ENCODE measurements at places on chromosomes 4 and X. TPM values are rescaled to one million over a fixed set of nuclear protein-coding genes. Genes with fewer than 3 reads are reported as not detected.

- no peak for DNase-seq
Measured at GRCh38 chrX:50068285-50068563, 132.6 kb downstream of the AKAP4 start.

- DNase-seq = no peak
Measured at GRCh38 chrX:39161611-39162255, 360.5 kb downstream of the MID1IP1 start.

- DNase-seq = no peak
Measured at GRCh38 chr4:128298852-128299251, 11.2 kb upstream of the PGRMC2 start.

DNA sequence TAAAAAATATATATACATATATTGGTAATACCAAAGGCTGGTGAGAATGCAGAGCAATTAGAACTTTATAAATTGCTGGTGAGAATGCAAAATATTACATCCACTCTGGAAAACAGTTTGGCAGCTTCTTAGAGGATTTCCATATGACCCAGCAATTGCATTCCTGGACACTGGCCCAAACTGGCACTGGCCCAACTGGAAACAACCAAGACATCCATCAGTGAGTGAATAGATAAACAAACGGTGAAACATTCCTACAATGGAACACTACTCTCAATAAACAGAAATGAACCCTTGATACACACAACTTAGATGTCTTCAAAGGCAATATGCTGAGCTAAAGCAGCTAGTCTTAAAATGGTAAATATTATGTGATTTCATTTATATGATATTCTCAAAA is 524.2 kb downstream of the IQCM start:
- DNase-seq = no peak

DNA sequence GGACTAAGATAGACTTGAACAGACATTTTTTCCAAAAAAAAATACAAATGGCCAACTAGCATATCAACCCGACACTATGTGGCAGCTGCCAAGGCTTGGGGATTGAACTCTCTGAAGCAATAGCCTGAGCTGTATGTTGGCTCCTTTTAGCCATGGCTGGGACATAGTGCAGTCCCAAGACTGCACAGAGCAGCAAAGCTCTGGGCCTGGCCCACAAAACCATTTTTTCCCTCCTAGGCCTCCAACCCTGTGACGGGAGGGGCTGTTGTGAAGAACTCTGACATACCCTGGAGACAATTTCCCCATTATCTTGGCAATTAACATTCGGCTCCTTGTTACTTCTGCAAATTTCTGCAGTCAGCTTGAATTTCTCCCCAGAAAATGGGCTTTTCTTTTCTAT is 50.1 kb downstream of the CISD2 start:
- no peak for DNase-seq

DNA sequence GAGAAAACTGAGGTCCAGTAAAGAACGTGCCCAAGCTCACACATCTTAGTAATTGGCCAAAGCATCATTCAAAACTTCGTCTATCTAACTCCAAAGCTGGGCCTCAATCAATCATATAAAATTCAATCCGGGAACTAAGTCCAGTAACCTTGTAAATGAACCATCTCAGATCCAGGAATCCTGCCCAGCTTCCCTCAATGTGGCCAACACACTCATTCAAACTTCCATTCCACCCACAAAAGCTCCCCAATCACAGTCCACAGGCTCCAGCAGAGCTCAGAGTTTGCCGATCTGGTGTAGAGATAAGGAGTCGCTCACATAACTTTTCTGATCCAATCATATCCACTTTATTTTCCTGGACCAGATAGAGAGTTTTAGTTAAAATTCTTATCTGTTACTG is 144.8 kb downstream of the SPATA18 start:
- DNase-seq = no peak

Gene CXCL1
- total RNA-seq = 1.9 TPM

- DNase-seq = no peak
Measured at GRCh38 chr4:54687887-54688841, 30.4 kb downstream of the KIT start.

DNA sequence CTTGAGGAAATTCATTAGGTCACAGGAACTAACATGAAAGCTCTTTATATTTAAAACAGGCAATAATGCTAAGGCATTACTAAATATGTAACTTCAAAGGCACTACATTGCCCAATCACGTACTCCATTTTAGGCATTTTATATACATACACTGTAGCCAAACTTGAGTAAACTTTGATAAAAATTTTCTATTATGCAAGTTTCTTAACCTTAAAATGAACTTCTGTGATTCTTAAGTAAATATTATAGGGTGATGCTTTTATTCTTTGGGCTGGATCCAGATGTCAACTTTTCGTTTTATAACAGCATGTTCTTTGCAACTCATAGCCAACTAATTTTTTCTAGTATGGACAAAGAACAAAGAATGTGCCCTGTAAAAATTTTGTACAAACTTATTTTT is 28.3 kb upstream of the MAP9 start:
- no peak for DNase-seq

DNA sequence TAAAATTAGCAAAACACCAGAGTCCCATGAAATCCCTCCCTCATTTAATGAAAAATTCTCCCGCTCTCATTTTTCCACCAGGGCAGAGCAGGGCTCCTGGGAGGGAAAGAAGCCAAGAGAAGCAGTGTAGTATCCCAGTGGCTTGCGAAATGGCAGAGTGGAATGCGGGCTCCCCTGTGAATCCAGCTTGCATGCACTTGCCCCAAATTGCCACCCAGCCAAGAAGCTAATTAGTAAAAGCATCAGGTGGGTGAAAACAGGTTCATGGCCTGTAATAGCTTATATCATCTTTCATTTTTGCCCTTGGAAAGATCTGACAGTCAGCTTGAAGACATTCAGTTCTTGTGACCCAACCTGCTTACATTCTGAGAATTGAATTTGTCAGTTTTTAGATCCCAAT is 10.1 kb downstream of the AMOT start:
- no peak for DNase-seq

Gene PPP4R3C
- not detected for total RNA-seq

DNA sequence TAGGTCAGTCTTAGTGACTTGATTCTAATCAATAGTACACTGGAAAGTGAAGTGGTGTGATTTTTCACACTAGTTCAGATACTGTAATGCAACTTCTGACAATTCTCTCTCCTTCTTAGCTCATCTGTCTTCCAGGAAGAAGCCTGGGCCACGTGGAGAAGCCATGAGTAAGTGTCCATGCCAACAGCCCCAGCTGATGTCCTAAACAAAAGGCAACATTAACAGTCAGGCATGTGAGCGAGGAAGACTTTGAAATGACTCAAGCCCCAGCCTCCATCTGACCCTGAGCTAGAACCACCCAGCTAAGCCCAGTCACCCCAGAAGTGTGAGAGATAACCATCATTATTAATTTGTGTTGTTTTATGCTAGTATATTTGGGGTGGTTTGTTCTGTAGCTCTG is 115.7 kb upstream of the MAGEB16 start:
- DNase-seq = no peak

DNA sequence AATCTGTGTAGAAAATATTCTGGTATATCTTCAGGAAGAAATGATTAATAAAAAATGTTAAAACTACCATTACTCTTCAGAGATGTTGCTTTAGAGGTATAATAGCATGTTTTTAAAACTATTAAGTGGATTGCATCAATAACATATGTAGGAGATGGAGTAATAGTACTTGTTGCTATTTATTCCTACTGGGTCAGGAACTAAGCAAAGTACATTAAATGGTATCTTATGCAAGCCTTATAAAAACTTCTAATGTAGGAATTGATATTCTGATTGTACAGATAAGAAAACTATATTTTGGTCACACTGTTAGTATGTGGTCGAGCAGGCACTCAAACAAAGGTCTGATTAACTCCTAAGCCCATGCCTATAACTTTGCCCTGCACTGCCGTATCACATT is 31.4 kb upstream of the PDLIM5 start:
- DNase-seq = no peak

Gene FATE1
- total RNA-seq = 0.31 TPM

DNA sequence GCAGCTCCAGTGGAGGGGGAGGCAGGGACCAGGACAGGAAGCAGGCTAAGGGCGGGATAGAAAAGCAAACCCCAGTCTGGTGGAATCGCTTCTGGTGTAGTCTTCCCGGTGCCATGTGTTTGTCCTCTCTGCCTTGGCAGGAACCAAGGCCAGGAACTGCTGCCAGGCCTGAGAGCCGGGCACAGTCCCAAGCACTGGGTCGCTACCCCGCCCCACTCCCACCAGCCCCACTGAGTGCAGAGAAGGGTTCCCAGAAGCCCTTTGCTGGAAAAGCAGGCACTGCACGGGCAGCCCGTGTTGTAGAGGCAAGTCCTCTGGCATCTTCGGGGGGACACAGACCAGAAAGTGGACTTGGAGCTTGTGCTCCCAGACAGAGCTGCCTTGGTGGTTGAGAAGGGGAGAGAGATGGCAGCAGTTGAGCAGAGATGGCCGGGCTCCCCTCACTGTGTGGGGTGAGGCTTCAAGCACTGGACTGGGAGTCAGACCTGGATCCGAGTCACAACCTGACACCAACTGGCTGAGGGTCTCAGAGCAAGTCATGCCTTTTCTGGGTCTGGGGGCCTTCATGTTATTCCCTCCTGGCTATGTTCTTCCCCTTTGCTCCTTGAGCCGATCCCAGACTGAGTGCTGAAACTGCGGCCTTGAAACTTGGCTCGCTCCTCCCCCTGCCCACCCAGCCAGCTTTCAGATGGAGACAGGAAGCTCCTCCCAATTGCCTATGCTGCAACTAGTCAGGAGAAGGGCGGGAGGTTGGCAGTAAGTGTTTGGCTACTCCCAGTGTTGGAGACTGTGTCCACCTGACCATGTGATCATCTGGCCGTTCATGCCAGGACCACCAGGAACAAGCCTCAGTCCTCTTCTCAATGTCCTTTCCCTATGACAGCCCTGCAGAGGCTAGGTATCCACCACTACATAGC is 59.7 kb upstream of the MTM1 start:
- peak; percentile 48 for DNase-seq

DNA sequence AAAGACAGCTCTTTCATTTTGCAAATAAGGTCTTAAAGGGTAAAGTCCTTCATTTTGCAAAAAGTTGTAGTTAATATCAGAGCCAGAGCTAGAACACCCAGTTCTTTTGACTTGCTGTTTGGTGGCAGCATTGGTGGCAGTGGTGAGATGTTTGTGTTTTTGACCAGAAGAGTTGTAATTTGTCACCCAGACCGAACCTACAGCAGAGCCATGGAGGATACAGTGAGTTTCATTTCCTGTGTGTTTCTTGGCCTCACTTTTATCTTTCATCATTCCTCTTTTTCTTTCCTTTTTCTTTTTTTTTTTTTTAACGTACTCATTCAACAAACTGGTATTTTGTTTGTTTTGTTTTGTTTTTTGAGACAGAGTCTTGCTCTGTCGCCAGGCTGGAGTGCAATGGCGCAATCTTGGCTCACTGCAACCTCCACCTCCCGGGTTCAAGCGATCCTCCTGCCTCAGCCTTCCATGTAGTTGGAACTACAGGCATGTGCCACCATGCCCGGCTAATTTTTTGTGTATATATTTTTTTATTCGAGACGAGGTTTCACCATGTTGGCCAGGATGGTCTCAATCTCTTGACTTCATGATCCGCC is 116.4 kb downstream of the AFF1 start:
- DNase-seq = no peak

DNA sequence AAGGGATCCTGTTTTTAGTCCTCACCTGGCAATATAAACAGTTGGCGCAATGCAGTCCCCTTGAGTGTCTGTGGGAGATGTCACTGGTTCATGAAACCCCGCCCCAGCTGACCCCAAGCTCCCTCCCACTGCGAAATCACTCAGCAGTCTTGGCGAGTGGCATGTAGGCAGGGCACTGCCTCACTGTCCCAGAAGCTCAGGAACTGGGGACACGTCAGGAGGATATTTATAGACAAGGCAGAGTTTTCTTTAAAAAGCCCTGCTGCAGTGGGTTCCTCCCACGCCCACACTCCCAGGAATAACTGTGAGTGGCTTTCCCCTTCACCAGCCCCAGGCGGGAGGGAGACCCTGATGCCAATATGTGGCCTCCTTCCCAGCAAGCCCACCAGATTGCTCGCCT is 44.3 kb upstream of the PPP2R2C start:
- DNase-seq = no peak

- DNase-seq = no peak
Measured at GRCh38 chrX:53262918-53263394, 18.4 kb downstream of the IQSEC2 start.

Gene C1QTNF7
- not detected for total RNA-seq

DNA sequence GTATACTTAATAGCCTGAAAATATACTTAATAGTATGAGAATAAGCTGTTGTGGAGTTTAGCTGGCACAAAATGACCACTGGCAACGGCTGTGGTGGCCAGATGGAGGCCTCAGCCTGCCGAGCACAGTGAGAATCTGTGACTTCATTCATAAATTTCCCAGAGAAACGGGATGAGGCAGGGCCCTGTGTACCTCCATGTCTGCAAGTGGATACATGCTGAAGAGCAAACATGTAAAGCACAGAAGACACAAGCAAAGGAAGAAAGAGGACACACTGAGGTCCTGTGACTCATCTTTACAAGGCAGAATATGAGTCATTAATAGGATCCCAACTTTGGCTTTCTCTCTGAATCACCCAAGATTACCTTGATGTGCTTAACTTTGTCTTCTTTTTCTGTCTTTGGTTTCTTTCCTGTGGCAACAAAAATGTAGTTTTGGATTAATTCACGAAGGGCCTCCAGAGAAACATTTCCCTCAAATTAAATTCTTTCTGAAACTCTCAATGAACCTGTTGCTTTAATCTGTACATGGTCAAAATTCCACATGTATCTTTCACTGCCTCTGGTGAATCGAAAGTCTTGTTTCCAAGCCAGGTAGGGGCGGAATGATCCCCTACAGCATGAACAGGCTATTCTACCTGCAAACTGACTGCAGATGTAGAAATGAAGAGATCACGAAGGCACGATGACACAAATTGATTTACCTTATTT is 56.4 kb downstream of the IRF2 start:
- no peak for DNase-seq

GRCh38 chr4:3642806-3643517 is 110.7 kb upstream of the LRPAP1 start:
- no peak for DNase-seq

- DNase-seq = no peak
Measured at GRCh38 chr4:109795059-109795458, 6.7 kb downstream of the CFI start.

GRCh38 chr4:119659576-119659975 is 31.0 kb upstream of the PDE5A start:
- no peak for DNase-seq

DNA sequence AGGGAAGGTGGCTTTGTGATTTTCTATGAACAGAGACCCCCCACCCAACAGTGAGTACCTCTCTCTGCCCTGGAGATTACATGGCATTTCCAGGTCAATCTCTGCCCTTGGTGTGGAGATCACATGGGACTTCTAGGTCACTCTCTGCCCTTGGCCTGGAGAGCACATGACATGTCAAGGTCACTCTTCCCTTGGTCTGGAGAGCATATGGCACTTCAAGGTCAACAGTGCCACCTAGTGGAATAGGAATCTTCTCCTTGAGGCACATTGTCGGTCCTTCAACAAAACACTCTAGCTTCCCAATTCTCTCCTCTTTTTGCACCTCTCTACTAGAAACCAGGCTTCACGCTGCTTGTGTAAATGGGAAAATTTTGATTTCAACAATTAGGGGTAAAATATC is 66.2 kb upstream of the TACR3 start:
- DNase-seq = peak; percentile 91

GRCh38 chr4:184536065-184536880 is 61.9 kb upstream of the IRF2 start:
- peak; percentile 25 for DNase-seq

Gene MTTP
- 0.14 TPM for total RNA-seq

Measured in GM23338 (cell line).